ENCODE measurements at places on chromosomes 1 and 21.

GRCh38 chr1:232538224-232538942 lies 91.5 kb downstream of the SIPA1L2 start:
- DNase-seq = no peak

- no peak for DNase-seq
Measured at GRCh38 chr1:44784094-44785028, 3.6 kb downstream of the BEST4 start.

GRCh38 chr1:25922056-25922970 lies 16.1 kb upstream of the STMN1 start:
- peak; percentile 16 for DNase-seq

DNA sequence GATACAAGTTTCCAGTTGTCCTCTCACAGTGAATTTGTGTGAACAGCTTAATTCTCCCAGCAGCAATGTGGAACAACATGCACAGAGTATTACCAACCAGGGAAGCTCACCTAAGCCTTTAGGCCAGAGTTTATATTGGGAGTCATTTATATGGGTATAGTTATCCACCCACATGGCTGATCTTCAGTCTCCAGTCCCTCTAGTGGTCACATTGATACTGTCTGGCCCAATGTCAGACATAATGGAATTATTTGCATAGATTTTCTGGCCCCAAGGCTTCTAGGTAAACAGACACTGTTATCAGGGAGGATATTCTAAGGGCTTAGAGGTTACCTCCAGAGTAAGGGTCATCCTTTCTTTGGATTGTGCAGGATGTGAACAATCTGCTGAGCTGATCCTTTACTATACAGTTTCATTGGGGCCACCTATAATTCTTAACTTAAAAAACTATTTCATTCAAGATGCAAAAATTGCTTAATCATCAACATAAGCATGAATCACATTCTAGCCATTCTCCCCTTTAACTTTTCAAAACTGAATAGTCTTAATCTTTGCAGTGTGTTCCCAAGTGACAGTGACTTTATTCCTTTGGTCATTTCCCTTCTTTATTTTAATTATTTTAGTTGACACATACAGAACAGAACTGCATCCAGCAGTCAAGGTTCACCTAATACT lies 210.9 kb downstream of the LTN1 start:
- DNase-seq = no peak

DNA sequence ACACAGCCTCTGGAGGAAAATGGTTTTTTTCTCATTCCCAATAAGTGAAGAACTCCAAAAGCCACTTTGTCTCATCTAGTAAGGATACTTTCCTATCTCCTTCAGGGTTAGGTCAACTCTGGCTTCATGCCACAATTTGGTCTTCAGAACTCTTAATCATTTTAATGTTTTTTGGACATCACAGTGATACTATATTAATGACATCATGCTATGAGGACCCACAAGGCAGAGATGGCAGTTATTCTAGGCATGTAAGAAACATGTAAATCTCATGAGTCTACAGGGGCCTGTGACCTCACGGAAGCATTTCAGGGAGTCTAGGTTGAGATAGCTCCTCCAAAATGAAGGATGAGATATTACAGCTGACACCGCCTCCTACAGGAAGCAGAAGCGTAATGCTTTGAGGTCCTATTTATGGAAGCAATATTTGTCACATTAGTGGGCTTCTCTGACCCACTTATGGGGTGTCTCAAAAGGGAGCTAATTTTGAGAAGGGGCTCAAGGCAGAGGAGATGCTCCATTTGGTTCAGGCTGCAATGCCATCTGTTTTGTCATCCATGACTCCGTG lies 5.0 kb upstream of the GPR137B start:
- DNase-seq = no peak

DNA sequence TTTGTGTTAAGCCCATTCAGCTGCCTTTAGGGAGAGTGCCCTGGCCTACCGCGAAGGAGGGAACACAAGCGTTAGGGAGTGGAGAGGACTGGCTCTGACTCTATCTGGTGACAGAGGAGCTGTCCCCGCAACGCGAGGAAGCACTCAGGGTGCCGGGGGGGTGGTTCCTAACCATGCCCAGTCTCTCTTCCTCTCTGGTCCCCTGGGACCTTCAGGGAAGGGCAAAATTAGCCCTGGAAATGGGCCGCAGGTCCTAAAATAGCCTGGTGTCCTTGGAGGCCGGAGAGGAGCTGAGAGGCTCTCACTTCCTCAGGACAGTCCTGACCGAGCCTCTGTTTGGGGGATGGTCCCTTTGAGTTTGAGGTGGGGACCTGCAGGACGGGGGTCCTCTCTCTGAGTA lies 5.8 kb downstream of the SLC45A1 start:
- no peak for DNase-seq

- no peak for DNase-seq
Measured at GRCh38 chr1:59505596-59506028, 208.7 kb downstream of the FGGY start.

GRCh38 chr1:9629445-9630201 lies 21.9 kb upstream of the PIK3CD start:
- DNase-seq = no peak

- no peak for DNase-seq
Measured at GRCh38 chr1:107139833-107140702, 771 bp upstream of the NTNG1 start.

DNA sequence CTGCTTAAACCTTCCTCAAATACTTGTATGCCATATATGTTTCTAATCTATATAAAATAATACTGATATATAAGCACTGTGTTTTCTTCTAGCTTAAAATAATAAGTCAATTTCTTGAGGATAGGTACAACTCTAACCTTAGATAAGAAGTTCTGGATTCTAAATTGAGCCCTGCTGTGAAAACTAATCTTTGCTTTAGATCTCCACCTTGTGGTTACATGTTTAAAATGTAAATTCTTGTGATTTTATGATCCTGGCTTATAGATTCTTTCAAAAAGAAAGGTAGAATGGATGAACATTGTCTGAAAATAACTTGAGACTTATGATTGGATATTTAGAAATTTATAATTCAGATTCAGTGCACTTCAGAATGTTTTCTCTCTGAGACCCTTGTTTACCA lies 38.9 kb upstream of the HMCN1 start:
- DNase-seq = no peak

DNA sequence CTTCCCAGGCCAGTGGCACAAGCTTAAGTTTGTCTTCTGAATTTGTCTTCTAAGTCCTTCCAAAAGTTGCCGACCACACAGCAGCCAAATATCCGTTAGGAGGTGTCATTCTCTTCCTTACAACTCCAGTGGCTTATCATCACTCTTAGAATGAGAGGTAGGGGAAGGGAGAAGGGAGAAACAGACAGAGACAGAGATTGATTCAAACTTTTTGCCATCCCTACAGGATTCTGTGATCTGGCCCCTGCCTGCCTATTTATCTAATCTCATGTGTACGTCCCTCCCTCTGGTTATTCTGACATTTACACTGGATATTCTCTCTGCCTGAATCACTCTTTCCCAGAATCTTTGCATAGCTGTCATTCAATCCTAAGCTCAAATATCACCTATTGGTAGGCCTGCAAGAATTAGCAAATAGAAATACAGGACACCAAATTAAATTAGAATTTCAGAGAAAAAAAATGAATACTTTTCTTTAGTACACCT lies 488 bp upstream of the GNL2 start:
- DNase-seq = no peak

- no peak for DNase-seq
Measured at GRCh38 chr1:88035578-88035977, 648.5 kb upstream of the PKN2 start.

DNA sequence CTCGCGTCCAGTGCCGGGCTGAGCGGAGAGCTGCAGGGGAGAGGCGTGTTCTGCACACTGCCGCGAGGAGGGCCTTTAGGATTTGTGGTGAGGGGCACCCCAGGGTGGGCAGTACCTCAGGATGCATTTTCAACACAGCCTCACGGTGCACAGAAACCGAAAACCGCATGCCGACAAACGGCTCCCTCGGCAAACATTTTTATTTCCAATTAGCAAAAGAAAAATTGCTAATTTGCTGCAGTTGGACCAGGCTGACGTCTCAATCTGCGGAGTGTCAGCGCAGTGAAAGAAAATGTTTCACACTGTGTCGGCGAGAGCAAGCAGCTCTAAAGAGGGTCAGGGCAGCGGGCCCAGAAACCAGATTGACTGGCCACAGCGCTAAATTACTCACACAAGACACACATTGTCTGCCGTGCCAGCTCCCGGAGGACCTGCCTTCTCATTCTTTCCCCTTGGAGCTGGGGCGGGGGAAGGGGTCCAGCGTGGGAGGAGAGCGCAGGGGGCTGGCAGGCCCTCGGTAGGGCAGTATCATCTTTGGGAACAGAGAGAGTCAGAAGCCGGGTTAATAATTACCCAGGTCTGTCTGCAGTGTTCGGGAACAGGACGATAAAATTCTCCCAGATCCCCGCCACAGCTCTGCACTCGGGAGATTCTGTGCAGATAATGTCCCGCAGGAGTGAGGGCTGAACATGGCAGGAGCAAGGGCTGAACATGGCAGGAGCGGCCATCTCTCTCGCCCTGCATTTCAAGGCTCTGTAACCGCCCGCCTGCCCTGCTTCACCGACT lies 150.2 kb downstream of the PRDM16 start:
- no peak for DNase-seq

DNA sequence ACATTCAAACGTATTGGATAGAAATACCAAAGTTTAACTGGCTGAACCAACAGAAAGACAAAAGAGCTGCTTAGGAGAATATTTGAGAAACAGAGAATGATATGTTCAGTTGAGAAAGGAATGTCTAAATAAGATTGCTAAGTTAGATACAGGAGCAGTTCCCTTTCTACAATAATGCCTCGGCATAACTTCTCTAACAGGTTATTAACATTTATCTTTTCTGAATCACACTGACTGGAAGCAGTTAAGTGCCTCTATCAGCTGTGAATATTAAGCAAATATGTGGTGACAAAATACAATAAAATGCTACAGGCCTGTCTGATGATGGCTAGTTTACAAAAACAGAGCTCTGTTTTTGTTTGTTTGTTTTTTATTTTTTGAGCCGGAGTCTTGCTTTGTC lies 121.9 kb downstream of the KCNK1 start:
- DNase-seq = no peak

DNA sequence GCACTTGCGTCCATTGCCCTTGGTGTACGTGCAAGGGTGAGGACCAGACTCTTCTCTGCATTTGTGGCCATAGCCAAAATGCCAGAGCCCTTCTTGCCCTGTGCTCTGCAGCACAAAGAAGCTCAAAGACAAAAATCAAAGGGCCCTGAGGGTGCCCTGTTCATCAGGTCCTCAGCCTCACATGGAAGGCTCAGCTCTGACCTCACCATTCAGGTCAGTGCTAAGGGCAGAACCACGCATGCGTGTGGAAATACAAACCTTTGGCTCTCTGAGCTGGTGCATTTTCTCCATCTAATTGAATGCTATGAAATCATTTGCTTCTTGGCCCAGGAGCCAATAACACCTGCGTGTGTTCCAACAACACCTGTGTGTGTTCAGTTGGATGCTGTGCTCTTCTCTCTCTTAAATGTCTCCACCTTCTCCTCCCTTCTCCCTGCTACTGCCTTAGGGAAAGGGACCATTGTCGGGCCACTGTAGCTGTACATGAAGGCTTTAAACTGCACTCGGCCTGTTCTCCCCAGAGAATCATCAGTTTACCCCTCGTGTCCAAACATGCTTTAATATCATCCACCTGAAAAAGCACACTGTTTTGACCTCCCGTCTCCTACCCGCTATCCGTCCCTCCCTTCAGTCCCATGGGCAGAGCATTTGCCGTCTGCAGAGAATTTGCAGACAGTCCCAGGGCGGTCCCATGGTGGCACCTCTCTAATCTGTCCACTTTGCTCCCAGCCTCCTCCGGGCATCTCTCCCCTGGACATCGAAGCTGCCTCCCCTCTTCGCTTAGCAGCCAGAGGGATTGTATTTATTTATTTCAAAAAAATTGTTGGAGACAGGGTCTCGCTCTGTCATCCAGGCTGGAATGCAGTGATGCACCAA lies 60.6 kb downstream of the EVA1C start:
- no peak for DNase-seq

- DNase-seq = no peak
Measured at GRCh38 chr1:174975764-174976163, 24.0 kb upstream of the CACYBP start.

- no peak for DNase-seq
Measured at GRCh38 chr1:113128116-113128515, 55.1 kb downstream of the LRIG2 start.

DNA sequence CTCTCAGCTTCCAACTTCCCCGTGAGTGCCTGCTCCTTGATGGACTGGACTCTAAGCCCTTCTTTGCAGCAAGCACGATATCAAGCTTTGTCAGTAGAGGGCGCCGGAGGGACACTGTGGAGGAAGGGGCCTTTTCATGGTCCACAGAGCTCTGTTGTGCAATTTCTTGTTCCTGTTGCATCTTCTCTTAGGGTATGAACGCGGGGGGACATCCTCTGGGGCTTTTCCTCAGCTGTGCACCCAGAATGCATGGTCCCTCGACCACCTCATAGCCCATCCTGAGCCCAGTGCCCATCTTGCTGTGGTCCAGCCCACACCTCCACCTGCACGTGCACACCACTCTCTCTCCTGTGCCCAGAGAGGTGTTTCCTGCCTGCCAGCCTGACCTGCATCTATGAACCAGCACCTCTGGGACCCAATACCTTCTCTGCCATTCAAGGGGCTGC lies 556.8 kb downstream of the PTPRU start:
- DNase-seq = peak; percentile 11

- DNase-seq = no peak
Measured at GRCh38 chr1:209937996-209938959, at the start of gene SYT14. Gene SYT14 (plus strand): TSS chr1:209938217. CDS start chr1:209938265, 48 bp downstream.

DNA sequence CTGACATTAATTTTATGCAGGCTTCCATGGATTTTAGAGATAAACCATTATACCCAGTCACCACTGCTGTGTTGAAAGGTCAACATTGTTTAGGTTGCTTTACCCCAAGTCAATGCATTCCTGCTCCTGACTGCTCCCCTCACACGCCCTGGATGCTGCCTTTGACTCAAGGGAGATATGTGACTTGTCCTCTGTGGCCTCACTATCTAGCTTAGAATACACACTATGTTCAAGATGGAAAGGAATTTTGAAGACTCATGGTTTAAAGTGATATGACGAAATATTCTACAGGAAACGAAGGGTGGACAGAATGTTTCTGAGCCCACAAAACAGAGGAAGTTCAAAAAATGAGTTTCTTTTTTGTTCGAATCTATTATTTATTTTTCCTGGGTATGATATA lies 170.4 kb upstream of the NR5A2 start:
- no peak for DNase-seq

DNA sequence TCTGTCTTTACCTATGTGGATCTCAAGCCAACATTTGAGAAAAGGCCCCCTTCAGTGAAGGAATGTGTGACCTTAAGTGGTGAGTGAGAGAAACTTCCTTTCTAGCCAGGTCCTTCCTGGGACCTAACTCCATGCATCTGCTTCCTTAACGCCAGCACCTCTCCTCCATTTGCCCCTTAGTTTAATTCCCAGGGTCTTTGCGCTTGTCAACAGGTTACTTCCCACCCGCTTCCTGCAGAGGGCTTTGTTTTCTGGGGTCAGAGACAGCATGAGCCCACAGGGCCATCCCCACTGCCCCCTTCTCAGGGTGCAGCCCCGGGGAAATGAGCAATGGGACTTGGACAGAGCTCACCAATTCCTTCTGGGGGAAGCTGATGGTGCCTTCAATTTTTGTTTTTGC lies 54.8 kb downstream of the EVA1C start:
- no peak for DNase-seq

GRCh38 chr1:235583511-235584001 lies 66.0 kb downstream of the GNG4 start:
- no peak for DNase-seq

GRCh38 chr1:110307239-110307974 lies 31.8 kb upstream of the RBM15 start:
- DNase-seq = no peak

- no peak for DNase-seq
Measured at GRCh38 chr1:152543820-152544219, 22.8 kb downstream of the LCE3E start.
